ENCODE measurements at places on chromosomes 4 and X.

DNA sequence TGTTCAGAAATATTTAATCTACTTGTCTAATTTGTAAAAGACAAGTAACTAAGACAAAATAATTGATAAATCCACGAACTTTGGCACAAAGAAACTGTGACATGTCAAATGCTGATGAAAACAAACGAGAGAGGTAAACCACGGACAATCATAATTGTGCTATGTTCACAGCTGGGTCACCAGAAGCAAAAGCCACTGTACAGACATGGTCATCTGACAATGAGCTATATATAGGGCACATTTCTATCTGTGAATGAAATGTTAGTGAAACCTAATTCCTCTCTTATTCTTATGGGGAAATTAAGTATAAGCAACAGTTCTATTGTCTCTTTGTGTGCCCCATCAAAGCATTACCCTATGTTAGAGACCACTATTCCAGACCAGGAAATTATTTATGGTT is 444.0 kb upstream of the TRAM1L1 start:
- no peak for DNase-seq

DNA sequence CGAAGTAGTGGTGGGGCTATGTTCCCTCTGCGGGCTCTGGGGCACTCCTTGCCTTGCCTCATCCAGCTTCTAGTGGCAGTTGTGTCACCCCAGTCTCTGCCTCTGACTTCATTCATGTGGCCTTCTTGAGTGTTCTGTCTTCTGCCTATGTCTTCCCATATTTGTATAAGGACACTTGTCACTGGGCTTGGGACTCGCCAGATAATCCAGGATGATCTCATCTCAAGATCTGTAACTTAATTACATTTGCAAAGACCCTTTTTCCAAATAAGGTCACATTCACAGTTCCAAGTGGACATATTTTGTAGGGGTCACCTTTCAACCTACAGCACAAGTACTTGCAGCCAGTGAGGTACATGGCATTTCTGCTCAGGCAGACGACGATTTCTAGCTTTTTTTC is 30.3 kb upstream of the CLDN24 start:
- DNase-seq: no peak

- DNase-seq: no peak
Measured at GRCh38 chr4:148030193-148030873, 298.4 kb downstream of the ARHGAP10 start.

- no peak for DNase-seq
Measured at GRCh38 chr4:108777388-108777787, 14.5 kb upstream of the ETNPPL start.

DNA sequence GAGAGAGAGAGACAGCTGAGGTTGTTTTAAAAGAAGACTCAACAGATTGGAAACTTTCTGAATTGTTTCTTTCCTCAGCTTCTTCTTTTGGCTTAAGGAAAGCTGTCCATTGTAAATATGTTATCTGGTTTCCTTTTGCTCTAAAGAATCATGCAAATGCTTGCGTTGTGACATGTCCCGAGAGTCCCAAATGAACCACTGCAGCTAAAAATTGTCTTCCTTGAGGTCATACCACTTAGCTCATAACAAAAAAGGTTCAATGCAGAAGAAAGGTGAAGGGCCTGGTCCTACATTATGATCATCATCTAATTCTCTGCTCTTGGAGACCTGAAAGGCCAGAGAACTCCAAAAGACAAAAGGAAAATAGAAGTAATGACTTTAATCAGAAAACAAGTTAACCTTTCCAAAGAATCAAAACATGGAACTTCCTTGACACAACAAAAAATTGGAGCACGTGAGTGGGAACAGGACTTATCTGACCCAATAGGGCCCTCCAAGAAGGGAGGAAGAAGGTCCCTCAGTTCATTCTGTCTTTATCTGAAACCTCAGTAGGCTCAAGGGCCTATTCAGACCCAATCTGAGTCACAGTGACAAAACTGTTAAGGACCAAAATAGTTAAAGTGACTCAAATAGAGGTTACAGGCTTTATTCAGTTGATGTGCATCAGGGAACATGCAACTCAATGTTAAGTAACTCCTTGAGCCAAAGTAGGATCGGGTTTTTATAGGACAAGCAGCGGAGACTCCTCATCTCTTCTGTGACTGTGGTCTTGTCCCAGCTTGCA is 14.7 kb upstream of the VSIG1 start:
- DNase-seq: no peak

GRCh38 chrX:74230094-74230493 is 73.9 kb upstream of the ZCCHC13 start:
- no peak for DNase-seq

- no peak for DNase-seq
Measured at GRCh38 chr4:40763228-40763716, 13.5 kb downstream of the NSUN7 start.

- no peak for DNase-seq
Measured at GRCh38 chr4:35365186-35365585, 879.1 kb downstream of the ARAP2 start.

DNA sequence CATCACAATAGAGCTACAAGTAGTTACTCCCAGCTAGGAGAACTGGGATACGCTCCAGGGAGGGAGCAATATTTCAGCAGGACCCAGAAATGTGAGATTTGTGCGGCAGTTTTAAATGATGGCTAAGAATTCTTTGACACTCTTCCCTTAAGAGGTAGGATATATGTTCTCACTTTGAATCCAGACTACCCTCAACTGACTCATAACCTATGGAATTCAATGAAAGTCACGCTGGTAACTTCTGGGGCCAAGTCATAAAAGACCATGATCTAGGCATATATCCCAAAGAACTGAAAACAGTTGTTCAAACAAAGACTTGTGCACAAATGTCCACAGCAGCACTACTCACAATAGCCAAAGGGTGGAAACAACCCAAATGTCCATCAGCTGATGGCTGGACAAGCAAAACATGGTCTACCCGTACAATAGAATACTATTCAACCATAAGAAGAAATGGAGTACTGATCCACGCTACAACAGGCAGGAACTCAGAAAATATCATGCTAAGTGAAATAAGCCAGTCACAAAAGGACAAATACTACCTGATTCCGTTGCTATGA is 10.5 kb downstream of the CD99L2 start:
- no peak for DNase-seq

DNA sequence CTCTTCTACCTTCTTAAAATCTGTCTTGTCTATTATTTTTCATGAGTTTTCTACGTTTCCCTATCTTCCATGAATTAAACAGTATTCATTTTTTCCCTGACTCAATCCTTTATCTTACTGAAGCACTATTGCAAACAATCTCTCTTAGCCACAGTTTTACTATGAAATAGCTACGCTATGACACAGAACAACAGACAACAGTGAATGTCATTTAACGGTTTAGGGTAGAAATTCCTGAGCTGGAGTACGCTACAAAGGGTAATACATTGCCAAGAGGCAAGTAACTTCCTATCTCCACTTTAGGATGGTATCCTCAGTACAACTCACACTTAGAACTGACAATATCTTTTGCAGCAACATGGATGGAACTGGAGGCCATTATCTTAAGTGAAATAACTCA is 552.6 kb downstream of the INPP4B start:
- no peak for DNase-seq

DNA sequence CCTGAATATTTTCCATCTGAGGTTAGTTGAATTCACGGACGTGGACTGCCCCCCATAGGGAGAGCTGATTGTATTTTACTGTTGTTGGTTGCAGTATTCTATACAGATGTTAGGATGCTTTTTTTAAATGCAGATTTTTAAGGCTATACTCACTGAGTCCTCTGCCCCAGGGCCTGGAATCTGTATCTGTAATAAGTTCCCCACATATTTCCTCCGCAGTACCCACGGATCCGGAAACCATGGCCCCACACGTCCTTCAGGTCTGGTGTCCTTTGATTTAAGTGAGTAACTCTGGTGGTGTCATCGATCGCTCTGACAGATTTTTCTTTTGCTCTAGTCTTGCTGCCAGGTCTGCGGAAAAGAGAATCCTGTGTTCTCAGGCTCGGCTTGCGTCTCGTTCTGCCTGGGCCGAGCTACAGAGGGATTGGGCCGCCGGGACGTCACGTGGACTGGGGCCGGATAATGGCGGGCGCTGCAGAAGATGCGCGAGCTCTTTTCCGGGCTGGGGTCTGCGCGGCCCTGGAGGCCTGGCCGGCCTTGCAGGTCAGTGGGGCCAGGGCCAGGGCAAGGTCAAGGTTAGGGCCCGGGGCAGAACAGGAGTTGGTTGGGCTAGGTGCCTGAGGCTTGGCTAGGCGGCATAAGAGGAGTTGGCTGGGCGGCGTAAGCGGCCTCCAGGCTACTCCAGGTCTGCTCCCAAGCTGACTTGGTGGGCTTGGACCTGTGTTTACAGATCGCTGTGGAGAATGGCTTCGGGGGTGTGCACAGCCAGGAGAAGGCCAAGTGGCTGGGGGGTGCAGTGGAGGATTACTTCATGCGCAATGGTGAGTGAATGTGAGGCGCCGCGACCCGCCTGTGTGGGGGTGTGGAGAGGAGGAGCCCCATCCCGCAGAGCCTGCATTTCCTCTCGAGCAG is at the start of gene TSR2:
Gene TSR2 (plus strand): TSS at position 445 of the 912 bp plus-strand sequence. CDS start 18 bp downstream, at position 463.
- no peak for DNase-seq

DNA sequence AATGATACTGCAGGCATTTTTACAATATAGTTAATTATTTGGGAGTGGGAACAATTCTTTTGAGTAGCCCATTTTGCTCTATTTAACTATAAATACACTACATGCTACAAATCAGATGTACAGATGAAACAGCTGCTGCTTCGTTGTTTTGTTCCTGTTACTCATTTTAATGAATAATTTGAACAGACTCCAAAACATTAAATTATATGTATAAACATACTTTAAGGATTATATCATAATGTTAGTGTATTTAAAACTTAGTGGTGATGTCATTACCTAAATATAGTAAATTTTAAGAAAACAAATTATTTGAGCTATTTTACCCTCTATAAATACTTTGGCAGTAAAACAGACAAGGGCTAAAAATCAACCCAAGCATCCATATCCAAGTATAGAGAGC is 60.7 kb downstream of the GAB1 start:
- no peak for DNase-seq

- DNase-seq: no peak
Measured at GRCh38 chr4:37993806-37994205, 33.6 kb downstream of the PTTG2 start.

- no peak for DNase-seq
Measured at GRCh38 chrX:120477453-120477852, 8.4 kb upstream of the LAMP2 start.

DNA sequence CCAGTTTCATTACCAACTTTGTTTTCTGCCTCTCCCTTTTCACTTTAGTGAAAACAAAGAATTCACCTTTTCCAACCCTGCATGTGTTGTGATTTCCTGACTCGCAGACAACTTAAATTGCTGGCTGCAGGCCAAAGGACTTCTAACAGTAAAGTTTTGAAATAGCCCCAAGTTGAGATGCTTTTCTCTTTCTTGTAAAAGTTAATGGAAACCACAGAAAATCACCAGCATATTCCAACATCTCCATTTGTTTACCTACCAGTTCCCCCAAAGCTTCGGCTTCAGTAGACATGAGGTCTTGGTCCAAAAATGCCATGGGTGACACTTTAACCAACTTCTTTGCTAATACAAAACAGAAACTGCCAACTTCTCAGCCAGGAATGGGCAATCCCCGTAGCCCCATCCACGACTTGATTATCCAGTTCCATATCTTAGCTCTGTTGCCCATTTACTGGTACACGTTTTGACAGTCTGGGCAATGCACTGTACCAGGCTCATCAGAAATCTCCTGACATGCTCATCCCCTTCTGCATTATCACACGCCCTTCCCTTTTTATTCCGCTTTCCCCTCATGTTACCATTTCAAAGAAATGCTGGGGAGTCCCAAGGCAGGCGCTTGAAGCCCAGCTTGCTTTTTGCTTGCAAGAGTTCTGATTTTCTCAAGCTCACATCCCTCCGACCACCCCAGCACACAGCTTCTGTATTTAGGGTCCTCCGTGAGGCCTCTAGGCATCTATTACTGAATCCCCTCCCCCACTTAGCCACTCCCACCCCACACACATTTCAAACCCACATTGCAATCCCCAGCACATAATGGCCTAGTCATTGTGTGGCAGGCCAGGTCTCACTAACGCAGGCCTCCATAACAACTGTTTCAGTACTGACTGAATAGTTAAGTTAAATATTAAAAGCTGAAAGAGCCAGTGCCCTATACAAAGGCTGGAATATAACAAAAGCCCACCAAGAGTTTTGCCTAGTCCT is 137.9 kb upstream of the S100G start:
- DNase-seq: no peak

DNA sequence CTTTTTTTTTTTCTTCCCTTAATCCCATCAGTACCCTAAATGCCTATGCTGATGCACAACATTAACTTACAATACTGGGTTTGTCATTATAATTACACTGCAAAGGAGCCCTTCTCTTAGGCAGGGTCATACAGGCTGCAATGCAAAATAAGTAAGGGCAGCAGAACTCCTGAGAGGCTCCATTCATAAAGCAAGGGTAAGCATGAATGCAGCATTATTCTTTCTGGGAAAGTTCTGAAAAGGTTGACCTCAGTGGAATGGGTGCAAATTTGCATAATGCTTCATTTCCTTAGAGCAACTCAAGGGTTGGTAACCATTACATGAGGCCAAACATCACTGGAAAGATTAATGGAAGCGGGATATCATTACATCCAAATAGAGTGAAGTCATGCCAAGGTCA is 789.2 kb downstream of the KLHL13 start:
- DNase-seq: no peak

- DNase-seq: no peak
Measured at GRCh38 chrX:128622296-128622695, 570.1 kb upstream of the ACTRT1 start.

- no peak for DNase-seq
Measured at GRCh38 chr4:110793890-110794554, 171.1 kb upstream of the PITX2 start.

DNA sequence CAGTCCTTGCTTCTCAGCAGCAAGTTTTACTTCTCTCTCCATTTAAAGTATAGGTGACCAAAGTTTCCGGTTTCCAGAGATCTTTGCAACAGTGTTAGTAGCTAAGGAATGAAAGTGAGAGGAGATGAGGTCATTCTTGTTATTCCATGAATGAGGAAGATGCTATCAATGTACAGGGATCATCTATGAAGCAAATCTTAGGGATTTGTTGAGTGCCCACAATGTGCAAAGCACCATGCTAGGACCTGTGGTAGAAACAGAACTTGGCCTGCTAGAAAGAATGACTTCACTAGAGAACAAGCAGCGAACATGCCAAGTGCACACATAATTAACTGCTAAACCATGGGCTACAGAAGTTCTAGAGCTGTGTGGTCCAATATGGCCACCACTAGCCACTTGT is 112.5 kb downstream of the MID1 start:
- DNase-seq: no peak

- no peak for DNase-seq
Measured at GRCh38 chr4:146927695-146928094, 18.0 kb downstream of the TTC29 start.

DNA sequence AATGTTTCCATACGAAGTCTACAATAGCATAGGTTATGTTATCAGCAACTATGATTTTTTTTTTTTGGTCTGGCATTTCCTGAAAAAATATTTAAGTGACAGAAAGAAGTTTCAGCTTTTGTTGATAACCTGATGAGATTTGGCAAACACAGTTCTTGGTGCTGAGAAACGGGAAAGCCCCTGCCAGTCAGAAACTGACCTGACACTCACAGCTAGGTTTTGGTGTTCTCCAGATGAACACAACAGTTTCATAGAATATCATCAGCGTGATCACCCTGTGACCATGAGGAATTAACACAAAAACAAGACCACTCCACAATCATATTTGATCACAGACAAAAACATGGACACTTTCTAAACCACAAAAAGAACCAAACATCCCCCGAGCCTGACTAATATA is 152.5 kb upstream of the DCAF8L1 start:
- no peak for DNase-seq
